HTR-8/SVneo (cell line): ENCODE measurements at places on chromosomes 13 and 19.

DNA sequence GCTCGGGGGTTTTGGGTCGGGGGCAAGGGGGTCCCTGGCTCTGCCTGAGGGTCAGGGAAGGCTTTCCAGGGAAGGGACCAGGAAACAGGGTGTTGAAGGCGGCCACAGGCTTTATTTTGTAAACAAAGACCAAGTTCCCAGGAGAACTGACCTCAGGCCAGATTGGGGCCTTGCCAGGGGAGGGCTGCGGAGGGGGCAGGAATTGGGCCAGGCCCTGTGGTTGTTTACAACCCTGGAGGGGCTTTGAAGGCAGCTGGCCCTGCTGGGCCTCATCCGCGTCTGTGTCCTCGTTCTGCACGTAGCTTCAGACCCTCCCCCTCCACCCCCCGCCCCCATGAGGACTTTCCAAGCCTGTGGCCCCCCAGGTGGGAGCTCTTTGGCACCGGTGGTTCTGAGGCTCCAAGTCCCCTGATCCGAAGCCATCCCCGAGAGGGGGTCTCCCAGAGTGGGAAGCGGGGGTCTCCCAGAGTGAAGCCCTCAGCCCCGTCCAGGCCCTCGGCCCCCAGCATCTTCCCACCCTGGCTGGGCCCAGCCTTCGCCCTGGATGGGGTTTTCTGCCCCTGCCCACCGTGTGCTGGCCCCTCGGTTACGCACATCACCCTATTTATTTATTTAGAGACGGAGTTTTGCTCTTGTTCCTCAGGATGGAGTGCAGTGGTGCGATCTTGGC, 13.5 kb upstream of the BSG start:
- no peak for DNase-seq

DNA sequence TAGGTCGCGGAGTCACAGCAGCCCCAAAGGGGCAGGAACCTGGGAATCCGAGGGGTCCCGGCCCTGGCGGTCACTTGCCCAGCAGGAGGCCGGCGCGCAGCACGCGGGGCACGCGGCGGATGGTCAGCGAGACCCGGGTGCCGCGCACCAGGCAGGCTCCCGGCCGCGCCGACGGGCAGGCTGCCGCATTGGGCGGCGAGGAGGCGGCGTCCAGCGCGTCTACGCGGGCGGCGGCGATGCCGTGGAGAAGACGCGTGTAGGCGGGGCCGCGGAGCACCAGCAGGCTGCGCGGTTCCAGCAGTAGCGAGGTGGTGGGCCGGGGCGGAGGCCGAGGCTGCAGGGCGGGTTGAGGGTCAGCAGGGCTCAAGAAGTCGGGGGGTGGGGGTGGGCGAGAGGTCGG, 607 bp upstream of the SYNE4 start:
- DNase-seq: no peak

DNA sequence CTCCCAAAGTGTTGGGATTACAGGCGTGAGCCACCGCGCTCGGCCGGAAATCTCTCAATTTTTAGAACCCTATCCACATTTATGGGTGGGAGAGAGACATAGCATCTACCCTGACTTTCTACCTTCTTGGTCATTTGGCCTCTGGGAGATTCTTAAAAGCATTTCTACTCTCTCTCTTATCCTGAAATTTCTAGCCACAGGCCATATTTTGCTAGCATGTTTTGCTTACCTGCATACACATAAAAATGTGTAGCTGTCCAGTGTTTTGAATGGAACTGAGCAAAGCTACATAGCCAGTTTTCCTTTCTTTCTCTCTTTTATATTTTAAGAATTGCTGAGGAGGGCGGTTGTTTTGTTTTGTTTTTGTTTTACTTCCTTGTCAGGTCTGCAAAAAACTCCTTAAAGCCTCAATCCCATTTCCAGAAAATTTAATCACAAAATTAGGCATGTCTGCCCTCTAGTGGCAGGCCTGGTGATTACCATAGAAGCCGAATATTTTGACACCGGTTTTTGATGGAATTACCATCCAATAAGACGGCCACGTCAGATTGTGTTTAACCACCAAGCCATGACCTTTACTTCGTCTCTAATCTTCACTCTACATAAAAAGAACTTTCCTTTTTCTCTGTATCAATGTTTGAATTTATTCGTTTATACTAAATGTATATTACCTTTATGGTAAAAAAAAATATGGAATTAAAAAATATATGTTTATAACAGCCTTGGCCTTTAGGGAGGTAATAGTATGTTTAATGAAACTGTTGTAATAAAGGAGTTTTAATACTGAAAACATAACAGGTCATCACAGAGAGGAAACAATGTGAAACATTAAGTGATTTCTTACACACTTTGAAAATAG, 34.4 kb upstream of the OXGR1 start:
- DNase-seq: peak; percentile 40

GRCh38 chr13:85298387-85298924, 500.8 kb downstream of the SLITRK6 start:
- DNase-seq: no peak

DNA sequence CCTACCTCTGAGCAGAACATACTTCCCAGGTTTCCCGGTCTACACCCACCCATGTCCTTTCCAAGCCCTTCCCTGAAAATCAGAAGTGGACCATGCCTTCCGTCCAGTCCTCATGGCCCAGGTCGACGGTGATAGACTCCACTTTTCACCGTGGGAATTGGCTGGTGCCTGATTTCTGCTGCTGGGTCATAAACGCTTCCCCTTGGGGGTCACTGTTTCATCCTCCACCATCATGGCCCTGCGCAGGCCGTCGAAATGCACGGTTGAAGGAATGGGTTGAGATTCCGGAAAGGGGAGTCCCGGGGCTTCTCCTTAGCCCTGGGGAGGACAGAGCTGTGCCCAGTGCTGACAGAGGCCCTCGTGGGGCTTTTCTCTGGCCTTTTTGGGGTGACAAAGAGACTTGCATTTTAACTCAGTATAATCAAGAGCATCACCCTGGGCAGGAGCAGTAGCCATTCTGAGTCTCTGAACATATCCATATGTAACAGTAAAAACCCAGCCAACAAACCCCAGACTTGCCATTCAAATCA, 75.5 kb downstream of the SOX1 start:
- DNase-seq: no peak

- no peak for DNase-seq
Observed at GRCh38 chr19:38316477-38317067, 825 bp upstream of the YIF1B start.

GRCh38 chr13:101398920-101399319, 17.4 kb downstream of the NALCN start:
- no peak for DNase-seq

DNA sequence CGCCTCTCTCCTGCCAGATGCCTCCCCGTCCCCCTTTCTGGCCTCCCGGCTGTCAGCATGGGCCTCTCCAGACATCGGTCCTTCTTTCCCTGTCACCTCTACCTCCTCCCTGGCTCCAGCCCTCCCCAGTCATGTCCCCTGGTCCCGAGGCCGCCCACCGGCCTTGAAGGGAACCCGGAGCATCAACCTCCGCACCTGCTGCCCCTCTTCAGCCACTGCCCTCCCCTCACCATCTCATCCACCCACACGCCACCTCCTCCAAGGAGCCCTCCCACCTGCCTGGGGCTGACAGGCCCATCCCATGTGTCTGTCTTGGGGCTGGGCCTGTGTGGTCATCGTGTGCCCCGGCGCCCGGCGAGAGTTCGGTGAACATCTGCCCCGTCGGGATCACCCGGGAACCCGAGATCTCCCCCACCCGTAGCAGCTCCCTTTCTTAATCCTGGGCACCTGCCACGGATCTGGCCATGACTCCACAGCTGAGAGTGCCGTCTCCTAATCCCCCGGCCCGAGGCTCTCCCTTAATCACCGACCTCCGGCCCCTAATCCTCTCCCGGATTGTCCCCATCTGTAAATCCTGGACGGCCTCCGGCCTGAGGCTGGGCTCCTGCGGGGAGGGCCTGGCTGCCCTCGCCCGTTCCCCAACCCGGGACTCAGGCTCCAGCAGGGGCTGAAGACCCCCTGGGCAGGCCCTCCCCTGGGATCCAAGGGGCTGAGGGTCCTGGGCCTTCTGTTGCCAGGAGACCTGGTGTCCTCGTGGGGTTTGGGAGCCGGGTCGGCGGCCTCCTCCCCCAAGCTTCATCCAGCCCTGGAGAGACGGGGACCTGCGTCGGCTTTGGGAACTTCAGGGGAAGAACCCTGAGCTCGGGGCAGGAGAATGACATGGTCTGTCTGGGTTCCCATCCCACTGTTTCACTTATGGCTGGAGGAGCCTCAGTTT, 5.9 kb downstream of the HCN2 start:
- no peak for DNase-seq

DNA sequence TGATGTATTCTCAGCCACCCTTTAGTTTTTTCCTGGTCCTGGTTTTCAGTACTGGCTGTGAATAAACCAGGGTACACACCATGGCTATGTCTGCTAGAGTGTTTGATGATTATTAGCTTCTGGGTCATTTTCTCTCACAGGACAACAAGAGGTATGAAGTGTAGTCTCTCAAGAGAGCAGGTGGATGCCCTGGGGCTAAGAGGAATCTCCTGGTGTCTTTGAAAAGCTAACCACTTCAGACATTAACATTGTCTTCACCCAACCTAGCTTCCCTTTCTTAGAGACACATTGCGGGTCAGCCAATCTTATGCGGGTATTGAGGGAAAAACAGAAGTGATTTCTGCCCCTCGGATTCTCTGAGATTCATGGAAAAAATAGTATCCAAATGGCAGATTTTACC, 1.6 kb downstream of the ZNF730 start:
- no peak for DNase-seq

DNA sequence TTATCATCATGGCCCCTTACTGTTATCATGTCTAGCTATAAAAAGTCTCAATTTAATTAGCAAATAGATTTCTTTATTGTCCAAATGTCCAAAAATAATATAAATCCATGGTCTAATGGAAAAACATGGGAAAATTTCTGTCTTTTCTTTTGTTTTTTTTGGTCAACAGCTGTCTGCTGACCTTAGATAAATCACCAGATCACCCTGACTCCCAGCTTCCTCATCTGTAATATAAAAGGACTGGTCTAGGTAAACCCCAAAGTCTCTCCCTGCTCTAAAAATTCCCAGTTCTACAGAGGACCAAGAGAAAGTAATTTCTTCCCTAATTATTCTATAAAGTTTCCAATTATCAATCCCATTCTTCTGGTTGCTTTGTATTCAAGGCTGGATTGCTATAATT, 30.7 kb upstream of the RCBTB2 start:
- no peak for DNase-seq
